ENCODE measurements at places on chromosomes 2 and 18.

DNA sequence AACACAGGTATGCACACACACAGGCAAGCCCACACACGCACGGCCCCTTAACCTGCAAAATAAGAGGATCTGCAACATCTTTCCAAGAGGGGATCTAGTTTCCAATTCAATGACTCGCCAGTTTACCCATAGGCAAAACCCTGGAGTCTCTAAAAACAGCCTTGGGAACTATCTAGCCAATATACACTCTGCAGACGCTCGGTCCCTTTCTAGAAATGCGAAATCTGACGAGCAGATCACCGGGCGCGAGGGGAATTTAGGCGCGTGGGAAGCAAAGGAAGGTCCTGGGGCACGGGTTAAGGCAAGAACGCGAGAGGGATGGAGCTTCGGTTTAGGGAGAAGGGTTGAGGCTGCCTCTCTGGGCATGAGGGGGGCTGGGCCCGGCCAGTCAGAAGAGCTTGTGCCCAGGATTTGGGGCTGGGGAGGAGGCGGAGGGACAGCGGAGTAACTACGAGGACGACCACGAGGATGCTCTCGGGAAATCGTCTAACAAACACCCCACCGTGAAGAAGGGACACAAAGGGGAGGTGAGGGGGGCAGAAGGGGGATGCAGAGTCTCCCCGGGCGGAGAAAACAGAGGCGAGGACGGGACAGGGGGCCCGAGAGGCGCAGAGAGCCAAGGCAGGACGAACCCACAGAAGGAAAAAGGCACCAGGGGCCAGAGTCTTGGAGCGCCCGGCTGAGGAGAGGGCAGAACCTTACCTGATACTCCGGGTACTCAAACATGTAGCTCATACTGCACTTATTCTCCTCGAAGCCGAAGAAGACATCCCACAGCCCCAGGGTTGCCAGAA lies 542 bp downstream of the PGAP1 start:
- peak; percentile 42 for DNase-seq

- peak; percentile 41 for DNase-seq
Observed at GRCh38 chr2:181311837-181312236, 145.3 kb upstream of the ITGA4 start.

DNA sequence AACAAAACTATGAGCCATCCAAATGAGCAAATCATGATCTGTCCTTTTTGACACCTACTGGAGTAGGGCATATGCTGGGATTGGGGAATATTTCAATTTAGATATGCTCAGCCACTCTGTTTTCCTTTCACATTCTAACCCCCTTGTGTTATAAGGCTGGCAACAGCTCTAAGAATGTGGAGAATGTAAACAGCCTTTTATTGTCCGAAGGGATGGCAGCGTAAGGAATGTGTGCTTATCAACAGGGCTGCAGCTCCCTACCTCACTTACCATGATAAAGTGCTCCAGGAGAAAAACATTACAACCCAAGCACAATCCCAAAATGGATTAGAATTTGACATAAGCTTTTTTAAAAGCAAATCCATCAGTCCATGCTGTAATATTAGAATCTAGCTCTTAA lies 2.2 kb downstream of the NXPH2 start:
- DNase-seq = no peak

GRCh38 chr2:55590810-55591440 lies 26.5 kb downstream of the PPP4R3B start:
- no peak for DNase-seq

DNA sequence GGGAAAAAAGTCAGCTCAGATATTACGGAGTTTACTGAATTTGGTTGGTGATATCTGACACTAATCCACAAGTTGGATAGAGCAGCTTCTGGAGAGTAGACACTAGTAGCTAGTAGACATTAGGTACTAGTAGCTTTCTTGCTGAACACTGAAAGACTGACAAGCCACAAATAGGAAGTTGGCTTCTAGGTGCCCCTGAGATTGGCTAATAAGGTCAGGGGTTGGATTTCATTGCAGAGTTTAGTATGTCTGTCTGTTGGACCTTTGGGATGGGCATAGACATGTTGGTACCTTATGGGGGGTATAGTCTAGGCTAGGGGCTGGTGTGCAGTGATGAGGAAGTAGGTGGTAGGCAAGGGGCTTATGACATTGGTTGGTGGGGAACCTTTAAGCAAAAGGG lies 164.9 kb upstream of the LRRTM1 start:
- DNase-seq = no peak

DNA sequence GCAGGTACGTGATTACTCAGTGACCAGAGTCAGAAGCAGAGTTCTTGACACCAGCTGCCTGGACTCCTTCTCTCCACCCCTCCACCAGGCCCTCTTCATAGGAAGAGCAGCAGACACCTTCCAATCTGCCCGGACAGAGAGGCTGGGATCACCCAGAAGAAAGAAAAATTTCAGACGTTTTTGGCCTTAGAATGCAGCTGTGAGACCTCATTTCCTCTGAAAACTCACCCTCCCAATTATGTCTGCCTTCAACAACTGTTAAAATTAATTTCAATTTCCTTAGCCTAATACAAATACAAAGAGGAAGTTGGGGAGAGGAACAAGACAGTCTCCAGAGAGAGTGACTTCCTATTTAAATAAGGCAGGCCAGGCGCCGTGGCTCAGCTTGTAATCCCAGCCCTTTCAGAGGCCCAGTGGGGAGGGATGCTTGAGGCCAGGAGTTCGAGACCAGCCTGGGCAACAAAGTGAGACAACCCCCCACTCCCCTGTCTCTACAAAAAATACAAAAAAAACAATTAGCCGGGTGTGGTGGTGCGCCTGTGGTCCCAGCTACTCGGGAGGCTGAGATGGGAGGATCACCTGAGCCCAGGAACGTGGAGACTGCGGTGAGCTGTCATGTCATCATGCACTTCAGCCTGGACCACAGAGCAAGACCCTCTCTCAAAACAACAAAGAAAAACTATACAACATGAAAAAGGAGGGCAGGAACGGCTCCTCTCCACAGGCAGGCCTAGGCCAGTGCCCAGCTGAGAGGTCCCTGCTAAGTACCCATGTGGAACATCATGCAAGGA lies 1.6 kb downstream of the SLC66A2 start:
- no peak for DNase-seq

DNA sequence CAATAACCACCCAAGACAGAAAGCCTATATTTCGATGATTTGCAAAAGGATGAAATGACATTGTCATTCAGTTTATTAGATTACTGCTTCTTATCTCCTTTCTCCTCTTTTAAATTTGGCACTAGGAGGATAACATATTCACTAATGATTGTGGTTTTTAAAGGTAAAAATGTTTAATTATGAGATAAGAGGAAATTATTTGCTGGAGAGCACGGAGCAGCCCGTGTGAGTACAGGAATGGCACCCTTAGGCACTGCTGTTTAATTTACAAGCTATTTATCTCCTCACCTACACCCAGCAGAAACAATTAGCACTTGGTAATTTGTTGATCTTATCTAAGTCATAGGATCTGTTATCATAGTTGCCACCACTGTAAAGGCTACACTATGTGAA lies 87.4 kb upstream of the SP3 start:
- no peak for DNase-seq

GRCh38 chr18:28706397-28706796 lies 529.5 kb upstream of the CDH2 start:
- DNase-seq = no peak

DNA sequence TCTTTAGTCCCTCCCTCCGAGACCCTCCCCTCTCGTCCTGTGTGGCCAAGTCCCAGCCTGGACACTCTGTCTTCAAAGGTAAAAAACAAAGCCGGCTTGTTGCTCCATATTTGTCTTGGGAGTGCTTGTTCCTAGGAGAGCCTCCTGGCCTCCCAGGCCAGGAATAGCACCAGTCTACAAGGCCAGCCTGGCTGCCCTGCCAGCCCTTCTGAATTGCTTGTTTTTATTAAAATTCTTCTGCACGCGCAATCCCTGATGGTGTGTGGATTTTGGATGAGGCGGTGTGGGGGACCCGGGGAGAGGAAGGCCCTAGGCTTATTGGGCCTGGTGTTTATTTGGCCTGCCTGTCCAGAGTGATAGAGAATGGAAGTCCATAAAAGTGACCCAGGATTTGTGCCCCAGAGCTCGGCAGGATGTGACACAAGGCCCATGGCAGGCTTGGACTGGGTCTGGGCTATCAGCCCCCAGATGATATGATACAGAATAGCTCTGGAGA lies 297.3 kb downstream of the CYP26B1 start:
- DNase-seq = no peak

DNA sequence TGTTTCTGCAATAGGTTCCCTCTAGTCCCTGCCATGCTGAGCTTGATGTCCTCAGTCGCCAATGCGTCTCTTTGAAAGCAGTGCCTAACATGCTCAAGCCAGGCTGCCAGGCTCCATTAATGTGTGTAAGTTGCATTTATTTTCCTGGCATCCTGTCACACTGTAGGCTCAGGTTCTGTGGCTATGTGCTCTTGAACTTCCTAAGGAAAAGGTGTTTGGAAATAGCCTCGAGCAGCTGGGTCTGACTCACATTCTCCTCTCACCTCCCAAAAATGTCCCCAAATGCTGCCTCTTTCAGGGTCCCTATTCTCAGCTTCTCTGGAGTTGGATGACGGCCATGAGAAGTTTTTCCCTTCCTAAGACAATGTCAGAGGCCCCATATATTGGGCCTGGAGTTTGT lies 58.0 kb upstream of the SLC14A2 start:
- no peak for DNase-seq

- DNase-seq = no peak
Observed at GRCh38 chr18:40066368-40066767, 1888.7 kb upstream of the PIK3C3 start.

GRCh38 chr2:6977786-6978185 lies 60.6 kb downstream of the RNF144A start:
- DNase-seq = no peak

DNA sequence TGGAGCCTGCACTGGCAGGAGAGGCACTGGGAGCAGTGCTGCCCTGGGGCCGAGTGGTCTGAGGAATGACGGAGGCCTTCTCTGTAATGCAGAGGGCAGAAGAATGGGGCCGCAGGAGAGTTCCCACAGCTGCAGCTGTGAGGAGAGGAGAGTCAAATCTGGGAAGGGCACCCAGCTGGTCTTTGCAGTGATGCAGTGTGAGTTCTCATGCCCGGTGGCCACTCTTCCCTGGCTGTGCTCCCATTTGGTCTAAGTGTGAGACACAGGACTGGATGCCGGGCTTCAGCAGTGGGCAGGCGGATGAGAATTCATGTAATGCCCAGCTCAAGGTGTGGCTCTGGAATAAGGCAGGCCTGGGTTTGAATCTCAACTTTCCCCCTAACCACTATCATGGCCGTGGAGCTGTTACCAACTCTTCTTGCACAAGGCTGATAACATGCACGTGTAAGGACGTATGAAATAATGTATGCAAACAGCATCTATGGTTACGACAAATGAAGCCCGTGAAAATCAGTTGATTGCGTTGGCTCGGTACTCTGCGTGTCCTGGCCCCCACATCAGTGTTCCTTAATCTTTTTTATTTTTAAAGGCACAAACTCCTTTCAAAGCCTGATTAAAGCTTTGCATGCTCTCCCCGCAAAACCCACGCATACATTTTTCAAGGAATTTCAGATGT lies 71.6 kb downstream of the ACKR3 start:
- DNase-seq = peak; percentile 3

- no peak for DNase-seq
Observed at GRCh38 chr2:58289029-58289428, 47.9 kb upstream of the FANCL start.

DNA sequence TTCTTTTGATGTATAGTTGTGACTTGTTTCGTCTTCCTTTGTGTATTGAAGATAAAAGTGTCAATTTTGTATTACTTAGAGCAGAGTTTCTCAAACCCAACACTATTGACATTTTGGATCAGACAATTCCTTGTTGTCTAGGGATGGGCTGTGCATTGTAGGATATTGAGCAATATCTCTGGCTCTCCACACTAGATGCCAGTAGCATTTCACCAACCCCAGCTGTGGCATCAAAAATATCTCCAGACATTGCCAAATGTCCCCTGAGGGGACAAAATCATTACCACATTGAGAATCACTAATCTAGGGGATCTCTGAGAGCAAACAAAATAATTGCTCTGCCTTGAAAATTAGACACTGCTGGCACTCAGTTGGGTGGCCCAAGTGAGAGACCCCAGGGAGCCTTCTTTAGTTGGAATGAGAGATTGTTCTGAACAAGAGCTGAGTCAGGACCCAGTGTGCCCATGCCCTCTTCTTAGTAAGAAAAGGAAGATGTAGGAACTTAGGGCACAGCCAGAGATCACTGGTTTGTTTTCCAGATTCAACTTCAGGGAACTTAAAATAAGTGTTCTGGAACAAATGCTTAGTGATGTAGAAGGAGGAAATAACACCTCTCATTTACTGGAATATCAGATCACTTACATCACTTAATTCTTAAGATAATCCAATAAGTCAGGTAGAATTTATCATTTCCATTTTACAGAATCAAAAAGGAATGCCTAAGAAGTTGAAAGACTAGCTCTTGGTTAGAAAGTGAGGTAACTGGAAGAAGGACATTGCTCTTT lies 466.6 kb upstream of the TNP1 start:
- no peak for DNase-seq

GRCh38 chr2:105669384-105669891 lies 75.3 kb upstream of the NCK2 start:
- no peak for DNase-seq

DNA sequence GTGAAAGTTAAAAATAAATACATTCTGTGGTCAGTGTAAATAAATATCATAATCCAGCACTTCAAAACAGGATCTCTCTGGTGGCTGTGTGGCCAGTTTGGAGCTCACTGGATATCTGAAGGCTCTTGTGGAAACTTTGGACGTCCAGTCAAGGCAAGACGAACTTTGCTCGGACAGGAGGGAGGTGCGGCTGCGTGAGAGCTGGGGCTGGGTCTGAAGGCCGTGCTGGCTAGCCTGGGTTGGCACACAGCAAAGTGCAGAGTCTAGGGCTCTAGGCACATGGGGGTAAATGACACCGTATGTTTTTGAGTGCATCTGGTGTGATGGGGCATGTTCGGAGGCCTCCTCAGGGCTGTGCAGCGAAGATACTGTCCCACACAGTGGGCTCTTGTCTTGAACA lies 78.9 kb upstream of the TXNDC2 start:
- no peak for DNase-seq

DNA sequence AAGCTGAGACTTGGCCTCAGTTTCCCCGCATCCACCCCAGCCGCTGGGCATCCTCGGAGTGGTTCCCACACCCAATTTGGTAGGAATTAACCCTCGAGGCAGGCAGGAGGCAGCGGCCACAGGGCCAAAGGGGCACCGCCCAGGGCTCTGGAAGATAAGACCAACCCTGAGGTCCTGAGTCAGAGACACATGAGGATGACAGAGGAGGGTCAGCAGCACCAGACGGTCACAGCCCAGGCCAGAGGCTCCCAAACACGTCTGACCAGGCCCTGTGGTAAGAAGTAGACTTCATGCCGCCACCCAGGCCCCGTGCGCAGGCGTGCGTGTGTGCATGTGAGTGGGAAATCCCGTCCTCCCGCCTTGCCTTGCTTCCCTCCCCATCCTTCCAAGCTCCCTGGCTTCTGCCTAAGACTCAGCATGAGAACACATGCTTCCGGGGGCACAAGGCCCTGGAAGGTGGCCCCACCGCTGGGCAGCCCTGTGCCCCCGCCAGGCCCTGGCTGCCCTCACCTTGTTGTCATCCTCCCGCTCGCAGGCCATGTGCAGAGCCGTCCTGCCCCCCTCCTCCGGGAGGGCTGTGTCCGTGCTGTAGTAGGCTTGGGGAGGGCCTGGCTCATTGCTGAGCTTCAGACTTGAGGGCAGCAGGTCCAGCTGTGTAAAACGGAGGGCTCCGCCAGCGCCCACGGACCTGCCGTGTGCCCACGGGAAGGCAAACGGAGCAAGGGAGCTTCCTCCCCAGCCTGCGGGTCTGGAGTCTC lies 46.3 kb downstream of the ANKMY1 start:
- DNase-seq = peak; percentile 11

All from activated CD4-positive, alpha-beta memory T cell treated with anti-CD3 and anti-CD28 coated beads, Interleukin-2, amount 10 ng/mL, durations not matched to agents 7 days and 5 days (primary cell).